Osteoblast (primary cell): ENCODE measurements at places on chromosomes 7 and 10. TPM values are rescaled to one million over a fixed set of nuclear protein-coding genes. Genes with fewer than 3 reads are reported as not detected.

NPSR1 gene
- not detected in 2 replicates for total RNA-seq

GRCh38 chr10:62437696-62438095 is 63.5 kb downstream of the ZNF365 start:
- DNase-seq: peak; percentile 72

IGFBP3 gene
- total RNA-seq: 2,046 and 2,181 TPM in 2 replicates

- DNase-seq: no peak
Measured at GRCh38 chr10:89525556-89525955, 9.8 kb downstream of the SLC16A12 start.

TSPAN33 gene
- total RNA-seq: under 0.01 and 0.36 TPM in 2 replicates

NUTM2E gene
- not detected in 2 replicates for total RNA-seq

CLCN1 gene
- under 0.01 TPM in 2 replicates for total RNA-seq

GRCh38 chr10:393106-393745 is 258.0 kb downstream of the ZMYND11 start:
- no peak for DNase-seq

DNA sequence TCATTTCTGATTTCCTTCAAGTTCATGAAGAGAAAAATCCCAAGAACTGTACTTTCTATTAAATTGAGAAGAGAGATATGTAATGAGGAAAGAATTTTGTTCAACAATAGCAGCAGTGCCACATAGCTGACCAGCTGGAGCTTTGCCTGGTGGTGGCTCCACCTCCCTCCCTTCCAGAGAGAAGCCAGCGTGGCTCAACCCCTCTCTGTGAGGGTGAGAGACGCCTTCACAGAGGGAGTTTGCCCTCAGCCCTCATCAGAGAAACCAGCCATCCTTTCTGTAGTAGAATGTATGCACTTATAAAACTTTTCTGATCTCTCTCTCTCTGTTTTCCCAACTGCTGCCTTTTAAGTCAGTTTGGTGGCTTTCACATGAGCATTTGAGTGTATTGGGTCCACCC is 20.5 kb upstream of the COL1A2 start:
- peak; percentile 90 for DNase-seq

DNA sequence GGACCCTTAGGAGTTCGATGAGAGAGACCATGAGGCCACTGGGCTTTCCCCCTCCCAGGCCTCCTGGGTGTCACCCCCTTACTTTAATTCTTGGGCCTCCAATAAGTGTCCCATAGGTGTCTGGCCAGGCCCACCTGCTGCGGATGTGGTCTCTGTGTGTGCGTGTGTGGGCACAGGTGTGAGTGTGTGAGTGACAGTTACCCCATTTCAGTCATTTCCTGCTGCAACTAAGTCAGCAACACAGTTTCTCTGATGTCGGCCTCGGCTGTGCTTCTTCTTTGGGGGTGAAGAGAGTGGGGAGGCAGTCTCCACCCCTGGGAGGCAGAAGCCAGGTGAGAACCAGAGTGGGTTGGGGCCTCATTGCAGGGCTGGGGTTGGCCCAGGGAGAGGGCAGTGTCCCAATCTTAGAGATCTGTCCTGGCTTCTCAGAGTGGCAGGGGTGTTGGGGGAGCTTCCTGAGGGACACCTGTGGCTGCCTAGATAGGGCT is 1.5 kb downstream of the PVRIG start:
- DNase-seq: no peak

GRCh38 chr10:86123304-86123703 is 243.3 kb downstream of the GRID1 start:
- DNase-seq: no peak

- DNase-seq: no peak
Measured at GRCh38 chr10:21885940-21886339, 117.6 kb downstream of the DNAJC1 start.

DNA sequence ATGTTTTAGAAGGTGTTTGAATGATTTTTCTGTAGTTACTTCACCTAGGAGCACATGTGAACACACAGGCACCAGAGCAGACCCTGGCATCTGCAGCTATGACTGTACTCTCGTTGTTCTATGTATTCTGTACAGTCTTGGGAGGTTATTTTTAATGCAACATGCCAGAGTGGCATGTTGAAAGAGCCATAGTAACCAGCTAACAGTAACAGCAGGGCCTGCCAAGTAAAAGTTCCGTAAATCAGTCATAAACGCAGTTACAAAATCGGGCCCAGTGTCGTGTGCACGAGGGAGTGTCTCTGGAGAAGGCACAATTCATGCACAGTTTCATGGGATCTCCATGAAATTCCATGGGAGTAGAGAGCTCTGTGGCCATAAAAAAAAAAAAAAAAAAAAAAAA is 108.3 kb upstream of the CDK6 start:
- no peak for DNase-seq
